ENCODE measurements at places on chromosomes 11 and 22. TPM values are rescaled to one million over a fixed set of nuclear protein-coding genes. Genes with fewer than 3 reads are reported as not detected.

SAA4 gene
- total RNA-seq = not detected

SEC14L6 gene
- not detected for total RNA-seq

OSM gene
- total RNA-seq = not detected

MRGPRF gene
- total RNA-seq = 16.2 TPM

APOL5 gene
- not detected for total RNA-seq
